ENCODE measurements at places on chromosomes 3 and 15.

- DNase-seq, result no peak
Observed at GRCh38 chr15:40377606-40378005, 4.9 kb upstream of the KNSTRN start.

- no peak for DNase-seq
Observed at GRCh38 chr3:11019116-11019819, 26.7 kb downstream of the SLC6A1 start.

GRCh38 chr15:66884661-66885237, 180.7 kb upstream of the SMAD3 start:
- no peak for DNase-seq

- DNase-seq, result no peak
Observed at GRCh38 chr3:130679218-130679617, 67.4 kb downstream of the PIK3R4 start.

GRCh38 chr15:95687061-95687460, 643.4 kb upstream of the NR2F2 start:
- no peak for DNase-seq

- DNase-seq, result no peak
Observed at GRCh38 chr3:119637679-119638477, 22.5 kb downstream of the POPDC2 start.

DNA sequence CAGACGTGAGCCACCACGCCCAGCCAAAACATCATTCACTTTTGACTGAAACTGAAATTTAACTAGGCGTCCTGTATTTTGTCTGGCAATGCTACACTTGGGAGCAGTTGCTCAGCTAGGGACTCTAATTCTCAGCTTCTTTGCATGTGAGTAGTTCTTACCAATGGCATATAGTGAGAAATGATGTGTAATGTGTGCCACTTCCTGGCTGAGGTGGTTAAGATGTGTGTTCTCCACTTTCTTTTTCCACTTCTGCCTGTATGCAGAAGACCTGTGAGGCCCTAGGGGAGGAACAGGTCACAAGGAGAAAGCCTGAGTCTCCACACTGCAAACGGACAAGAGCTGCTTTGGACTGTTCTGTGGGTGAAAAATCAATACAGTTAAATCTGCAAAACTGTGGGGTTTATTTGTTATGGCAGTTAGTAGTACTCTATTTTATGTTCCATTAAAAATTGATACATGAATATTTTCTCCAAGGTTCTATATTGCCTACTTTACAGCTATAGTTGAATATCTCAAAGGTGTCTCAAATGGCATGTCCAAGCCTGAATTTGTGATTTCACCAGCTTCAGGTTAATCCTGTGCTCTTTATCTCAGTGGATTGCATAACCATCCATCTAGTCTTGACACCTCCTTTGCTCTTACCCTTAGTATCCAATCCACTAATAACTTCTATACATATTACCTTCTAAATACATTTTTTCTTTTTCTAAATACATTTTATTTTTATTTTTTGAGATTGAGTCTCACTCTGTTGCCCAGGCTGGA, 59.3 kb downstream of the NR1D2 start:
- no peak for DNase-seq

DNA sequence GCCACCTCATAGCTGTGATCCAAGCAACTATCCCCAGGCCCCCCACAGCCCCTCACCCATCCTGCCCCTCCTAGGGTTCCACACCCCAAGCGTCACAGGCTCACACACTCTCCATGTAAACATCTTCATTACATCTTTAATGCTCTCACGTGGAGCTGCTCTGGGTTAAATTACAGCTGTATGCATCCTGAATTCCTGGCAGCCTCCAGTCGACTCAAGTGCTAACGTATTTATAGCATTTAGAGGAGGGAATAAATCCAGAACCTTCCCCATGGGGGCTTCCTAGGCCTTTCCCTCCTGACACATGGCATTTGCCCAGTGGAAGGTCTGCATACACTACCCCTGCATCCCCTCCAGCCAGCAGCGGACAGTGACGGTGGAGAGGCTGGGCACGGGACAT, 9.6 kb downstream of the C3orf18 start:
- DNase-seq, result no peak

DNA sequence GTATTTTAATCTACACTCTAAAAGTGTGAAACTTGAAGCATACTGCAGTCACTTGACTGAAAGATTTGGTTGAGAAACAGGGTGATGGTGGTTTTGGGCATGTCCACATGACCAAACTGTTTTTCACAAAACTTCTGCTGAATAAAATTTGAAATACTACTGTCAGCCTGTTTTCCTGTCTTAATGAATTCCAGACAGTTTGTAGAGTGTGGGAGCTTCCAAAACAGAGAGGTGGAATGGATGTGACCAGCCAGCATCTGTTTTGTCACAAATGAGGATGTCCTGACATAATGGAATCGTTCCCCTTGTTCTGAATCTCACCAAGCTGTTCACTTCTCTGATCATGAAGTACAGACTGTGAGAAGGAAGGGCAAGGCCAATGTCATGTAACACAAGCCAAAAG, 11.8 kb downstream of the MITF start:
- no peak for DNase-seq

- DNase-seq, result no peak
Observed at GRCh38 chr3:76497636-76498035, 542.3 kb upstream of the ROBO2 start.

DNA sequence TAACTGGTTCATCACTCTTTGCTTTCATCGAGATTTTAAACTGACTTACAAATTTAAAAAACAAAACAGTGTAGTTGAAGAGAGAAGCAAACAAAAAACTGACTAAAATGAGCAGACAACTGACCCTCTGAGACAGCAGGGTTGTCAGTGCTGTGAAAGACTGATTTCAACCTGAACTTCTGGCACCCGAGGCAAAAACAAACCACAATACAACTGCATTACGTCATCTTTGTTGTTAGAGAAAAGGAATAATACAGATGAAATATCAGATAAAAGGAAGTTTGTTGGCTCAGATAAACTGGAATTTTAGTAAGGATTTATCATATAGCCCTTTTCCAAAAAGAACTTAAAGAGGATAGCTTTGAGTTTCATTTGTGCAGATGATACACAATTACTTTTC, 51.1 kb downstream of the PARP15 start:
- no peak for DNase-seq

DNA sequence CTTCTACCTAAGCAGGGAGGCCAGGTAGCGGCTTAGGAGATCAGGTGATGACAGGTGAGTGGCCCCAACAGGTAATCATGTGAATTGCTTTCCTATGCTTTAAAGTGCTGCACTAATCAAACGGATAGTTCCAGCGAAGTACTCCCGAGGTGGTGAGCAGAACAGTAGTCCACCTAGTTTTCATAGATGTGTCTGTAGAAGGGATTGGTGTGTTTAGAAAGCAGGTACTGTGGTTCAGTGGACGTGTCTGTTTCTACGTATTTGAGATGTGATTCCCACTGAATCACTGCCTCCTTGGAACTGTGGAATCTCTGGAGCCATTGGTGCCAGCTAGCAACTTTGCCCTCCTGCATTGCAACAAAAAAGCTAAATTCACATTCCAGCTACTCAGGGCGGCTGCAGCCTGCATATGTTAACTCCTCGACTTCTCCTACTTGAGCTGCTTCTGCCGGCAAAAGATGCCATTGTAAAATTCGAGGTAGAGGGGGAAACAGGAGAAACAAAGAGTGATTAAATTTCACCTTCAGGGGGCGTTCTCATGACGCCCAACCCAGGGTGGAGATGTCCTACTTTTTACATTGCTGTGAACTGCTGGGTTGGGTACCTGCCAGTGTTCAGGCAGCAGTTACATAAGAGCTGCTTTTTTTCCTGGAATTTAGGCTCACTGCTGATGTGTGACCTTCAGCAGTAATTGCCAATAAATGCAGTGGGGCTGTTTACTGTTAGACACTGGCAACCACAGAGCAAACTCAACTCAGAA, 227.3 kb downstream of the ITPR1 start:
- no peak for DNase-seq

- no peak for DNase-seq
Observed at GRCh38 chr15:27214961-27215360, 244.0 kb downstream of the GABRG3 start.

DNA sequence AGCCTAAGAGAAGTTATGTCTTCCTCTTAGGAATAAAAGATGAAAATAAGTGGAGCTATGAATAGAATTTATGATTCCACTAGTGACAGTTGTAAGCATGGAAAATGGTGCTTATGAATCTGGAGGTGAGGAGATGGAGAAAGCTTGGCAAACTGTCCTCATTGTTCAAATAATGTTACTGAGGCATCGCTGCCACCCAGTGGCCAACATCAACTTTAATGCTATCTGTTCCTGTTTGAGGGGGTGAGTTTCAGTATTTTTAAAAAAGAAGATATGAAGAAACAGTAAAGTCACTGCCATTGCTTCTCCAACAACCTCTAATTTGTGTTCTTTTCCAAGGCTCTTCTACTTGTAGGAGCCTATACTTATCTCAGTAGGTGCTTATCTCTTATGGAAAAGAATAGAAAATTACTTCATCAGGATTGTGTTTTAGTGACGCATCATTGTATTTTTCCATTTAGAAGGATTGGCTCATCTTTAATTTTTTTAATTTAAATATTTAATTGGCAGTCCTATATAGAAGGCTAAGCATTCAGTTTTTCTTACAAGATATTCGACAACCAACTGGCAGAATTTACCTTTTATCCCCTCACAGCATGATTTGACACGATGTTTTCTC, 260.4 kb upstream of the P2RY1 start:
- no peak for DNase-seq

DNA sequence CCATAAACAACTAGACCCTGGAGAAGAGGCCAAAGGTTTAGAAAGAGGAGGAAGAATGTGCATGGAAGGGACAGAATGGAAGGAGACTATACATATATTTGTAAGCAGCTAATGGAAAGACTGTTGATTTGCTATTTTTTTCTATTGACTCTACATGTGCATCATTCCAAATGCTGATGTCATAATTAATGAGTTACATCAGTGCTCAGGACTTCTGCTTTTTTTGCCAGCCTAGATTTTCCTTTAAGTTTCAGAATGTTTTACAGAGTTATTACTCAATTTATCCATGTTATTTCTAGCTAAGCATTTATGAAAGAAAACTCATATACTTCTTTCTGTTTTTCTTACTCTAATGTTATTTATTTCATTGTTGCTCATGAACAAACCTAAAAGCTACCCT, 62.6 kb upstream of the VGLL3 start:
- DNase-seq, result no peak

- no peak for DNase-seq
Observed at GRCh38 chr15:52005748-52006701, 13.0 kb upstream of the MAPK6 start.

- DNase-seq, result no peak
Observed at GRCh38 chr3:55658270-55658669, 171.2 kb upstream of the WNT5A start.

- no peak for DNase-seq
Observed at GRCh38 chr3:48047841-48048464, 31.7 kb upstream of the MAP4 start.

All from activated T-helper 1 cell treated with anti-CD3 and anti-CD28 coated beads, Interleukin-2, amount 50 U/mL, for 16 hours (primary cell).